ENCODE measurements at places on chromosomes 2 and 18.

DNA sequence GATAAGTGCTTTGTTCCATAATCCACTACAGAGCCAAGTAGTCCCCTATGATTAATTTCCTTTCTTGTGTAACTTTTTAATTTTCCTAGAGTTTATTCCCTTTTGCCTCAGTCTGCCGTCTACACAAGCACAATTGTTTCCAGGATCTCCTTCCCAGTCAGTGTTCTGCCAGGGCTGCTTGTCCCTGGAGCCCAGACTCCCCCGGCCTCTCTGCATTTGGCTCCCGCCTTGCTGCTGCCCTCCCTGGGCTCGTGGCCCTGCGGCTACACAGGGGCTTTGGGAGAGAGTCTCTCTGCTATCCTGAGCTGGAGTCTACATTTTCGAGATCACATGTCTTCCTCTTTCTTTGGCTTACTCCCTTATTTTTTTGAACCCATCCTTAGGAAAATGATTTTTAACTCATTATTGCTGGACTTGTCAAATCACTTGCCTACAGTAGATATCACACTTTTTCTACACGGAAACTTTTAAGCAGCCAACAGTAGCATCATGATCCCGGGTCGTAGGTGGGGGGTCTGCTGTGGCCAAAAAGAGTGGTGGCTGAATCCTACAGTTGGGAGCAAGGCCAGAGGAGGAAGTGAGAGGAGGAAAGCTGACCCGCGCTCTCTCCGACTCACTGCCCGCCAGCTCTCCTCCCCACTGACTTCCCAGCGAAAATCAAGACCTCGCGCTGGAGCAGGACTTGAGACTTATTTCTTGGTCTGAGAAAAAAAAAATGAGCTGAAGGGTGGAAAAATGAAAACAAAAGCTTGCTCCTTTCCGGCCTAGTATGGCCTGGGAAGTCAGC lies 9.4 kb downstream of the FBLN7 start:
- peak; percentile 66 for DNase-seq

DNA sequence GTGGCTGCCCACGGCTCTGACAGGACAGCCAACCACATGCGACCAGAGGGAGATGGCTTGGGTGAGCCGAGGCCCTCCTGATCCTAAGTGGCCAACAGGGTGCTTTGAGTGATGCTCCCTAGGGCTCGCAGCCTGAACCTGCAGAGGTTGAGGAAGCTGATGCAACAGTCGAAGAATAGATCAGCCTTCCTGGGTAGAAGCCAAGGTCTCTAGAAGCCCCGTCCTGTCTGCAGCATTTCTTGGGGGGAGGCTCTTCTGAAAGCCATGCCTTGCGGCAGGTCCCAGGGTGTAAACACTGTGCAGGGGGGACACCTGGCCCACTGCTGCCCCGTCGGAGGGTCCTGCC lies 136.4 kb downstream of the HDAC4 start:
- DNase-seq = peak; percentile 75

DNA sequence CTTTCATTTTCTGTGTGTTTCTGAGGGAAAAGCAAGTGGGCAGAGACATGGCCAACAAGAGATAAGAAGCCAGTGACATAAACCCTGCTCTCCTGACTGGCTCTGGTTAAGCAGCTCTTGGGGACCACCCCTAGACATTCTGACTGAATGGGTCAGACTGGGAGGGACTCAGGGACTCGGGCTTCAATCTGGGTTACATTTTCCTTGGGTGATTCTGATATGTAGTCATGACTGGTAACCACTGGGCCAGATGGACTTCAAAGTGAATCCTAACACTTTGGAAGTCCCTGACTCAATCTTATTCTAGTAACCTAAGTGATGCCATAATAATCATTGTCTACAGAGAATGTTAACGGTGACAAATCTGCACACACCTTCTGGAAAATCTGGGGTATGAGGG lies 397.8 kb downstream of the NBAS start:
- no peak for DNase-seq

DNA sequence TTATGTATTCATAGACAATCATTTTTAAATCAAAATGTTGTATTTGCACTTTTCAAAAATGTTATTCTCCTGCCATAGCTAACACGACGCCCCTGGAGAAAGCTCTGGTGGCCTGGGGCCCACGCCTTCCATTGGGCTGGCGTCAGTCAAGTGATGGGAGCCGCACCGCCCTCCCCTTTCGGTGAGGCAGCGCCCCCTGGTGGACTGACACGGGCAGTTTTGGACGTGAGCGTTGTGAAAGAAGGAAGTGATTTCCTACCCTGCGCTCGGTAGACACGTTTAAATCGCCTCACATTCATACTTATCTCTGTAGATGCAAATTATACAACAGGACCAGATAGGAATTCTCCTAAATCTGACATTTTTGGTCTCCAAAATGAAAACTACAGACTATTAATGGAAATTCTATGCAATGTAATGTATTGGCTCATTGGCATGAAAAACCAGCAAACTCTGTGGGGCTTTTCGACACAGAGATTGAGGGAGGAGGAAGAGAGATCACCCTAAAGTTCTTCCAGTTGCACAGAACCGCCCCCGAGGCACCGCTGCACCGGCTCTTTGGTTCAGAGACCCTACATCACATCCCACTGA lies 326.2 kb upstream of the SOX11 start:
- DNase-seq = no peak

DNA sequence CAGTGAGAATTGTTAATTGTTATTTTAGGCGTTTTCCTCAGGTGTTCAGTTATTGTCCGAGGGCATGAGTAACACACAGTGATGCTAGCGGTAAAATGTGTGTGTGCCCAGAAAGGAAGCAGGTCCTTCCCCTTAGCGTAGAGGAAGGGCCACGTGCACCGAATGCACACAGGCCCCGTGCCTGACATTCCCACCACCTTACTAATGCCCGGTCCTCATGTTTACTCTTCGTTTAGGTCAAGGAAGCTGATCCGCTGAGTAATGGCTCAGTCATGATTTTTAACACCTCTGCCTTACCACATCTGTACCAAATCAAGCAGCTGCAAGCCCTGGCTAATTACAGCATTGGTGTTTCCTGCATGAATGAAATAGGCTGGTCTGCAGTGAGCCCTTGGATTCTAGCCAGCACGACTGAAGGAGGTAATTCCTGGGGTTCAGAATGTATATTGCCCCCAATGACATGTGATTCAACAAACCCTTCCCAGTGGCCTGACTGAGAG lies 76.7 kb downstream of the MERTK start:
- DNase-seq = no peak

DNA sequence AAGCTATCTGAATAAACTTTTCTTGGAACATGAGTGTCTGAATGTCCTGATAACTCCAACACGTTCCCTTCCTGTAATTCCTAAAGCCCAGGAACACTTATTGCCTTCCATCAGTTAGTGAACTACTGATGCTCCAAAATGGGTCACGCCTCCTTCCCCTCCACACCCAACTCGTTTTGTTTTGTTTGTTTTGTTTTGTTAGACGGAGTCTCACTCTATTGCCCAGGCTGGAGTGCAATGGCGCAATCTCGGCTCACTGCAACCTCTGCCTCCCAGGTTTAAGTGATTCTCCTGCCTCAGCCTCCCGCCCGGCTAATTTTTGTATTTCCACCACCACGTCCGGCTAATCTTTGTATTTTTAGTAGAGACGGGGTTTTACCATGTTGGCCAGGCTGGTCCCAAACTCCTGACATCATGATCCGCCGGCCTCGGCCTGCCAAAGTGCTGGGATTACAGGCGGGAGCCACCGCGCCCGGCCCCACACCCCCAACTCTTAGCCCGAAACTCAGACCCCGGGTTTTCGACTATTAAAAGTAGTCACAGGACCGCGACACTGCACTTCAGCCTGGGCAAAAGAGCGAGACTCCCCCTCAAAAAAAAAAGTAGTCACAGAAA lies 774 bp downstream of the IER3IP1 start:
- DNase-seq = peak; percentile 29

- no peak for DNase-seq
These were observed 119.1 kb upstream of the SCN1A start for GRCh38 chr2:166246901-166247300.

- DNase-seq = peak; percentile 30
These were observed 66.5 kb downstream of the RIT2 start for GRCh38 chr18:43049021-43049420.

DNA sequence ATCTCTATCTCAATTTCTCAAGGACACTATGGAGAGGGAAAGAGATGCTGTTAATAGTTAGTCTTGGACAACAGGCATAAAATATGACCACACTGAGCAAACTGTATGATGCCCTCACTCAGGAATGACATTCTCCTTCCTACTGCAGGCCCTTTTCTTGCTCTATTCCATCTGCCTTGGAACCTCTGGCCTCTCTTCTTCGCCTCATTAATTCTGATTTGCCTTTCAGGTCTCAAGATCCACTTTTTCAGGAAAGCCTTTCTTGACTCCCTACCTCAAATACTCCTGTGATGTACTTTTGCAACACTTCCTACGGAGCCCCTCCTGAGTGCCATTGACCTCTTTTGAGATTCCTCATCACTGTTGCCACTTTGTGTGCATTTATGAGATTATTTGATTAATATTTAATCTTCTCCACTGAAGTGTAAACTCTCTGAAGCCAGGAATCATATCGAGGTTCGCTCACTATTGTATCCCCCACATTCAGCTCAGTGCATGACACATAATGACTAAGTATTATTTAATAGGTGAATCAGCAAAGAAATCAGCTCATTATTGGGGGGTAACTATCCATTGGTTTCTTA lies 21.3 kb upstream of the SPP2 start:
- no peak for DNase-seq

DNA sequence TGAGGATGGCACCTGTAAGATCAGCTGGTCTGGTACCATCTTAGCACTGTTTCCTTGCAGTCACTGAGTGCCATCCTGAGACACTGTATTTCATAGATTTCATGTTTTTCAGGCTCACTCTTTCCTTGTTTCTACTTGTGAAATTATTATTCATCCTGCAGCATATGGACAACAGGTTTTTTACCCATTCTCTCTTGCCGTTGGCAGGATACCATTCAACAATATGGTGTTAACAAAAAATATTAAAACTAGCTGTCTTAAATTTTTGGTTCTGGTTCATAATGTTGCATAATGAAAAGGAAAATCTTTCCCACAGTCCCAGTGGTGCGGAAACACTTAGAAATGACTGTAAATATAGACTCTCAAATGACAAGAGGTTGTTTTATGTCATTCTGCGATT lies 23.1 kb upstream of the ATG16L1 start:
- DNase-seq = no peak

DNA sequence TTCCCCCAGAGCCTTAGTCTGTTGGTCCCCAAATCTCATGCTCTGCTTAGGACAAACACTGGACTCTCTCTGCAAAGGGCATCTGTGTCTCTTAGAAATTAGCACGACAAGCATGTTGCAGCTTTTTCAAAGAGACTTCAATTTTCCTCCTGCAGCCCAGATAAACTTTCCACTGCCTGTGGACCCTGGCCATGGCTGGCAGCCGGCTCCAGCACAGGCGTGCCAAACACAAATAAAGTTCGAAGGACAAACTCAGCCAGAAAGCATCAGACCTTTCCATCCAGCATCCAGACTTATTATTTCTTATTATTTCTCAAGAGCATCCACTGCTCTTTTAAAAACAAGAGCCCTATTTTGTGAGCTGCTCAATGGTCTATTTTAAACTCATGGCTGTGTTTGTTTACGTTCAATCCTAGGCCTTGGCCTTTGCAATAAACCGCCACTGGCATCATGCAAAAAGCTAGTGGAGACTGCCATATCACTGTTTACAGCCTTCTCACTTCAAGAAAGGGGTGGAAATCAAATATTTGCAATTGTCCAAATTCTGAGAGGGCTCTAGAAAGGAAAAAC lies 300.8 kb downstream of the BCL11A start:
- DNase-seq = peak; percentile 17

- no peak for DNase-seq
These were observed 96.8 kb downstream of the MSH2 start for GRCh38 chr2:47499621-47500309.

DNA sequence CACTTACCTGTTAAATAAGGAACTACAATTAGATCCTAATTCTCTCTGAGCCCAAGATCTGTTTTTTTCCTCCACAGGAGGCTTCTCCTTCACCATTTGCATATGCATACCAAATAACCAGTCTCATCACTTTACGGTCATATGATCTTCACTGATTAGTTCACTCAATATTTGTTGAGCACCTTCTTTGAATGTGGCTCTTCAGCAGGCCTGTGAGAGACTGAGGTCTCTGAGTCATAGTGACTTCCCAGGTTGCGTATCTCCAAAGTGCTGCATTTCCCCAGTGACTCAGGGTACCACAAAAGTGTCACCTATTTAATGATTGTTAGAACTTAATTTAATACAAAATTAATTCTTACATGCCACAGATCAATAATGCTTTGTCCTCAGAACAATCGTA lies 108.8 kb upstream of the TRIB2 start:
- DNase-seq = no peak

- no peak for DNase-seq
These were observed 155.0 kb upstream of the REG3G start for GRCh38 chr2:78870343-78870967.

DNA sequence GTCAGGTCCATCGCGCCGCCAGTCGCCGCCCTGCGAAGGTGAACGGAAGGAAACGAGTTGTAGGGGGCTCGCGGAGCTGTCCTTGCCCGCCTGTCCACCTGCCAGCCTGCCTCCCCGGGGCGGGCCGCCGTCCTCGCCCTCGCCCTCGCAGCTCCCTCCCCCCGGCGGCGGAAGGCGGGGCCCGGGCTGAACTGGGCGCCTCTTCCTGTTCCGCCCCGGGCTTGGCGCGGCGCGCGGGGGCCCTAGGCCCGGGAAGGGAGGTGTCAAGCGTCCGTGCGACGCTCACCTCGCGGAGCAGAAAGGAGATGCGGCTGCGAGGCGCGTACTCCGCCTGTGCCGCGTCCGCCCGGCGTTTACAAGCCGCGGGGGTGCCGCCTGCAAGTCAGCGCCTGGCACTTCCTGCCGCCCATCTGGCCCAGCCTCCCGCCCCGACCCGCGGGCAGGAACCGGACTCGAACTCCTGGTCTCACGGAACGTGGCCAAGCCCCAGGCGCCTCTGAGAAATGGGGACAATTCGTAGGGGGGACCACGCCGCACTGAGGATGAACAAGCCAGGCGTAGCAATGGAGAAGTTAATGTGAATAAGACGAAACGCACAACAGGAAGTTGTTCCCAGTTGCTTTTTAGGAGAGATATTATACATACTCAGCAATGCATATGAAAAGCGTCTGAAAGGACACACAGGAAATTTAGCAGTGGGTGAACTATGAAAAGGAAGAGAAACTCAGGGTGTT lies at the start of gene CNPPD1:
TSS of gene CNPPD1 (minus strand) at position 108 of the 734 bp plus-strand sequence. CDS start at position 11, 97 bp downstream.
- peak; percentile 85 for DNase-seq

DNA sequence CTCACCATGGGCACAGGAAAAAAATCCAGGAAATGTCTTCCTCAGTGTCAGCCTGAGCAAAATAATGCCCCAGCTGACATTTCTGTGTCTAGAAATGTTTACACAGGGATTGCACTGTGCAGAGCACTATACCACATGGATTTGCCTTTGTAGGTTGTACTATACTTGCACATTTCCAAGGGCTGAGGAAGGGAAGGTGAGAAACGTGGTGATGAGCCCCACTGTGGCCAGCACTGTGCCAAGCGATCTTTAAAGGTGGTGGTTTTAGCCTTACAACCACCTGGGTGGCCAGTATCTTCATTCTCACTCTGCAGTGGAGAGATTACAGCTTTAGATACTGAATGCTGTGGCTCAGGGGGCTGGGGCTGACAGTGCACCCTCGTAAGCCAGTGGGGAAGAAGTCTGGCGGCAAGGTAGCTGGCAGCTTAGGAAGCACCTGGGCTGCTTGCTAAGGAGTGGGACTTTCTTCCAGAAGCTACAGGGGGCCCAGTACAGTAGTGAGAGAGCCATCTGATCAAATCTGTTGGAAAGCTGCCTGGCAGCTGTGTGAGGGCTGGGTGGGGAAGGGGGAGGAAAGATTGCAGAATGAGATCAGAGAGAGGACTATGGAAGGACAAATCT lies 81.4 kb upstream of the MSH2 start:
- peak; percentile 31 for DNase-seq

GRCh38 chr2:15367715-15368114 lies 193.4 kb downstream of the NBAS start:
- no peak for DNase-seq
